Hypothalamus (tissue), 51 donors: ENCODE measurements at places on chromosomes 5 and 9.

DNA sequence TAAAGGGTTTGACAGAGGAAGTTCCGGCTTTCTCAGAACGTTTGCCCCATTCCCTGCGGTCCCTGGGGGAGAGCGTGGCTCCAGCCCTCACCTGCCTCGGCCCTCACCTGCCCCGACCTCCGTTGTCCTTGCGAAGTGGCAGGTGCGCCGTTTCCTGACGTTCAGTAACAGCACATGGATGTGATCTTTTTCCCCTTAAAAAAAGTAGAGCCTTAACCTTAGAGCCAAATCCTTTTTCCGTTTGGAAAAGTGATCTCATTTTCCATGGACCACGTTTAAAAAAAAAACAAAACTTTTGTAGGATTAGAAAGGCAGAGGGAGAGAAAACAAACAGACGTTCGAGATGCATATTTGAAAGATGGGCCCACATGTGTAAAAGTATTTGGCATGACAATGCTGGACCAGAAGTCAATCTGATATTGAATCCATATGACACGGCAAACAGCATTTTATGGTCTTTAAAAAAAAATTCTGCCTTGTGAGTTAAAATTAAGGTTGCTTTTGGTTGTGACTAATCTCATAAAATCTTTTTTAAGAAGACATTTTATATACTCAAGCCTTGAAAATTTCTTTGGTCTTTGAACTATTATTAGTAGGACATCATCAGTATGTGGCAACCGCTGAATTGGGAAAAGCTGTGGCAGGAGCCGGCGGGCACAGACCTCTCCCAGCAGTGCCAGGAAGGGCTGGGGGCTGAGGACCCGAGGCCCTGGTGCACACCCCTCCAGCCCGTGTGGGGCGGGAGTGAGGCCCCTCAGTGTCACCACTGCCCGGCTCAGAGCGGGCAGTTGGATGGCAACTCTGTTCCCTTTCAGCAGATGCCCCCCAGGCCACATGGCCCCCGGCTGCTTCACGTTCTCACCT lies 42.5 kb upstream of the EXOC3 start:
- DNase-seq = no peak

GRCh38 chr9:114248299-114248707 lies 74.6 kb upstream of the ORM1 start:
- no peak for DNase-seq

DNA sequence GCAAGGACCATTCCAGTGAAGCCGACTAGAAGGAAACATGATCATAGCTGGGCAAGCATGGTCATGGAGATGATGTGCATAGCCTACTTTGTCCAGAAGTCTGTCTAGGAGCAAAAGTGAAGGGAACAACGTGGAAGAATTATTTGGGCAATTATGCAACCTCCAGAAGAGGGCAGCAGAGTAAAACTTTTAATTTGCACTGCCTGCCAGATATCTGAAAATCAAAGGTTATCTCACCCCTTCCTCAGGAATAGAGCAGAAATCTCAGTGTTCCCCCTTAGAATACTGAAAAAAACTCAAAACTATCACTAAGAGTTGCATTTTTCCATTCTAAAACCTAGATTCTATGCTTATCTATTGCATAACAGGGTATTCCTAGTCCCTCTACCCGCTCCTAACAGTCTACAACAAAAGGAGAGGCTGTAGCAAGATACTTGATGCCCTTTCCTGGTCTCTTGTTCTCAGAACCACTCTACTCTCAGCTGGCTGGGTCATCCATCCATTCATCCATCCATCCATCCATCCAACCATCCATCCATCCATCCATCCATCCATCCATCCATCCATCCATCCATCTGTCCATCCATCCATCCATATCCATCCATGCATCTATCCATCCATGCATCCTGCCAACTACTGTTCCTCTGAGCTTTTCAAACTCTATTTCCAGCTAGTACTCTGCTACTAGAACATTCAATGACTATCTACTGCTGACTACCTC lies 8.4 kb upstream of the SETD9 start:
- DNase-seq = no peak

- no peak for DNase-seq
Measured at GRCh38 chr9:115015018-115015635, 84.7 kb upstream of the TNFSF8 start.

DNA sequence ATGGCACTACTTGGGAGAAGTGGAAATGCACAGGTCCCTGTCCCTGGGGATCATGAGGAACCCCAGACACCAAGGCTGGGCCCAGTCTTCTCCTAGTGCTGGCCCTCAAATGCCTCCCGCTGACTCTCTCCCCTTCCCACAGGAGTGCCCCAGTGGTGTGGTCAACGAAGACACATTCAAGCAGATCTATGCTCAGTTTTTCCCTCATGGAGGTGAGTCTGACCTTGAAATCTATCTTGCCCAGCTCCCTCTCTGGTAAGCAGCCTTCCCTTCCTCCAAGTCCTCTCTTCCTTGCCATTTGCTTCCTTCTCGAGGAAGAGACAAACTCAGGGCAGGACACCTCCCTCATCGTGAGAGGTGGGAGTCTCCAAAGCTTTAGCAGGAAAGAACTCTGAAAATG lies 63.3 kb upstream of the GABRP start:
- DNase-seq = no peak

GRCh38 chr9:126506361-126507317 lies 107.1 kb upstream of the LMX1B start:
- no peak for DNase-seq

DNA sequence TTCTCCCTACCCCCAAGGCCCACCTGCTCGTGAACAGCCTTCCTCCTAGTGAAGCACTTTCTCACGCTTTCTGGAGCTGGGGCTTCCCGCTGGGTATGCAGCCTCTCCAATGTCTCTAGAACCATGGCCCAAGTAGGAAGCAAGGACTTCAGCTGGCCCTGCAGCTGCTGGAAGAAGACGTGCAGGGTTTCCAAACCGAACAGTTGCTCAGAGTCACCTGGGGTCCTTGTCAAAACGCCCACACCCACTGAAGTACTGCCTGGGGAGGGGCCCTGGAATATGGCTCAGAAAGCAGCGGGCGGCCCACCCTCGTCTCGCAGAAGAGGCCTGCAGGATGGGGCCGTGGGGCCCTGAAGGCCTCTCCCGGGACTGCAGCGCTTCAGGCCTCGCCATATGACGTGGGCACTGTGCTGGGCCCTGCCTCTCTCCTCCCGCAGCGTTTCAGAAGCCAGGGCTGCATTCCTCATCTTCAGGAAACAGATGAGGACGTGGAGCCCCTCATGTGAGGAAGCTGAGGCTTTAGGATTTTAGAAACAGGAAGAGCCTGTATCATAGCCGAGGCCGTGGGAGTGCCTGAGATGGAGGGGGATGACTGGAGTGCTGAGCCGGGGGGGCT lies 116.0 kb upstream of the LMX1B start:
- no peak for DNase-seq

- no peak for DNase-seq
Measured at GRCh38 chr5:135205632-135206349, 171.8 kb upstream of the PITX1 start.

DNA sequence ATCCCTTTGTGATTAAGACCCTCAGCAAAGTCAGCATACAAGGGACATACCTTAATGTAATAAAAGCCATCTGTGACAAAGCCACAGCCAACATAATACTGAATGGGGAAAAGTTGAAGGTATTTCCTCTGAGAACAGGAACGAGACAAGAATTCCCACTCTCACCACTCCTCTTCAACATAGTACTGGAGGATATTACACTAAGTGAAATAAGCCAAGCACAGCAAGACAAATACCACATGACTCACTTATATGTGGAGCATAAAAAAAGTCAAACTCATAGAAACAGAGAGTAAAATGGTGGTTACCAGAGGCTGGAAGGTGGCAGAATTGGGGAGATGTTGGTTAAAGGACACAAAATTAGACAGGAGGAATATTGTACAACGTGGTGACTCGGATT lies 118.1 kb upstream of the NFIL3 start:
- DNase-seq = no peak

DNA sequence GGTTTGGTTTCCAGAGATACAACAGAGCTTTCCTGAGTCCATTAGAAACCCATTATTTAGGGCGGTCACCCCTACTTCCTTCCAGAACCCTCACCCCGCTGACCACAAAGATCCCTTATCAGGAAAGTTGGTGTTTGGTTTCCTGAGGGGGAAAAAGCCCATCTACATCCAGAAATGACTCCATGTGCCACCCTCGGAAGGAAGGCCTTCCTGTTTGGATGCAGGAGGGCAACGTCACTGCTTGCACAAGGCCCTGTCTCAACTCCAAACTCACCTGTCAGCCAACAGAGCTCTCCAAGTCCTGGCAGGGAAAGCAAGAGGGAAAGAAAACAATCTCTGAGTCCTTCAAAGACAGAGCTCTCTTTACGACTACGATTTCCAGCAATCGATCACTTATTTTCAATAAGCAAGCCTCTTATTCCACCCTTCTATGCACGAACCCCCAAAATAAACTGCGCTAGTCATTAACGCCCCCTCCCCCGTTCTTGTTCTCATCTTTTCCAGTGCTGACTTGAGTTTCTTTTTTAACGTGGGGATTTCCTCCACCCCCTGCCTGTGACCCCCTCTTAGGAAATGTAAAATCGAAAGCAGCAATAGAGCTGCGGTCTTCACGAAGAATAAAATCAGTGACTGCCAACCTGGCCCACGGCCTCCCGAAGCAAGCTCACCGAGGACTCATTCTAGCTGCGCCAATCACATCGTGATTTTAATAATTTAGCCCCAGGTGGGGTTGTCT lies 35.7 kb upstream of the NTNG2 start:
- DNase-seq = no peak

DNA sequence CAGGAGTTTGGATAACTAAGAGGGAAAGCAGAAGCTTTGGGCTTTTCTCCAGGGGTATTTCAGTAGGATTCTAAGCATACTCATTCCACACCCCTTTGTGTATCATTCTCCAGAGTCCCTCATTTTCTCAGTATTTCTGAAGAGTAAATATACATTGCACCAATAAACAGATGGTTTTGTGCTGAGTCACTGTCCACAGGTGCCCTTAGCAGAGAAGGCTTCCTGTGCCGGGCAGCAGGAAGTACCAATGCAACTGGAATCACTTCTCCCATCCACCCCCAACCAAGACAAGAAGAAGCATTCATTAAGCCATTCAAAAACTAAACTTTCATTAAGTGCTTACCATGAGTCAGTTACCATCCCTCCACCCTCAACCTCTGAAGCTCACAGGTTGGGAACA lies 3.6 kb upstream of the CCNJL start:
- no peak for DNase-seq

DNA sequence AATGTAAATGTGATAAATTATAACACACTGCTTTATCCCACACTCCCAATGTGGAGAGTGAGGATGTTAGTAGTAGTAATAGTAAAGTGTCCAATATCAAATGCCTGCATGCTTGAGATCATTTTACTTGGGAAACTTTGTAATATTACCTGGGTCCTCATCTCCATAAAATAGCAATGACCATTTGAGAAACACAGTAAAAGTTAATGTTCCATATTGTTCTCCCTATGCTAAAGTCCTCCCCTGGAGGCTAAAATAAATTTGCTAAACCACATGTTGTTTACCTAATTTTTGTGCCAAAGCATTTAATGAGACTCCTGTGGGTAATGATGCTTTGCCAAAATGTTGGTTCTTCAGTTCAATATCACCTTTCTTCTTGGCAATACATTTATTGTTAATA lies 291.2 kb downstream of the CDH10 start:
- no peak for DNase-seq

DNA sequence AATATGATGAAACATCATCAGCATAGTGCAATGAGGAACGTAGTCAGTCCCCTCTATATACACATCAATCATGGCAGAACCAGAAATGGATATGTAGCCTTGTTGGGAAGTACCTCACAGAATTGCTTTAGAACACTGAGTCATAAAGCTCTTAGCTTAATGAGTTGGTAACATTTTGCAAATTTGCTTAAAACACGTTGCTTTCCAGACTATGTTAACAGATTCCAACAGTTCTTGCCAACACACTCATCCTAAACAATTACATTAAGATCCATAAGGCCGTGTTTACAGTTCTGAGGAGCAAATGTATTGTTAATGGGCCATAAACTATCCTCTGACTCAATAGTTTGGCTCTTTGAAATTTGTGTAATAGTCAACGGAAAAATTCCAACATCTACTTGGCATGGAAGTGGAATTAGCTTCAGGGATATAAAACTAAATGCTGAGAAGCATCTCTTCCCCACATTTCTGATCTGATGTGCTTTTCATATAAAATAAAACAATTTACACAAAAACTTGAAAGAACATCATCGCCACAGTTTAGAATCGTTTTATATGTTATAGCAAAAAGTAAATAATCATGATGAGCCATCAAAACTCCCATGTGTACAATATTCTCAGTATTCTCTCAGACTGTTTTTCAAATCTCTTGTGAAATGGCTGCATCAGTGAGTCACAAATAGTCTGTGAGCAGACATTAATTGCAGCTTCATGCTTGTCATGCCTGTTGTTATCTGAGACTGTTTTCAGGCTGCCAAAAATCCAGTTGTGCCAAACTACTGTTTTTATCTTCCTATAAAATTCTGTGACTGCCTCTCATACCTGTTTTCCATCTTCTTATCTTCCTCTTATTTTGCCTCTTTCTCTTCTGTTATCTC lies 291.9 kb downstream of the COX7C start:
- DNase-seq = no peak

GRCh38 chr5:72006361-72006760 lies 100.9 kb upstream of the MAP1B start:
- no peak for DNase-seq

- DNase-seq = no peak
Measured at GRCh38 chr9:6549106-6549800, 96.3 kb downstream of the GLDC start.

DNA sequence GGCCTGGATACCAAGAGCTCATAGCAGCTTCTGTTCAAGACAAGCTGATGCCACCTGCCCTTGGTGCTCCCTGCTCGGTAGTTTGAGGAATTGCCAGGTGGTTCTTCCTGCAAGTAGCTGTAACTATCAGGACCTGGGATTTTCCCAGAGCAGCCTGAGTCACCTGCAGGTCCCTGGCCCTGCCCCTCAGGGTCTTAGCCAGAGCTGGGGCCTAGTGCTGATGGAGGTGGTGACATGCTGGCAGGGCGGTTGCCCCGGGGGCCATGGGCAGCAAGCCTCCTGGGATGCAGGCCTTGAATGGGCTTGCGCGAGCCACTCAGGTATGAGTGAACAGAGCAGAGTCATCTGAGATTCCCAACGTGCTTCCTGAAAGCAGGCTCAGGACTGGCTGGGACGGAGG lies 262.3 kb downstream of the HSPA4 start:
- DNase-seq = no peak

DNA sequence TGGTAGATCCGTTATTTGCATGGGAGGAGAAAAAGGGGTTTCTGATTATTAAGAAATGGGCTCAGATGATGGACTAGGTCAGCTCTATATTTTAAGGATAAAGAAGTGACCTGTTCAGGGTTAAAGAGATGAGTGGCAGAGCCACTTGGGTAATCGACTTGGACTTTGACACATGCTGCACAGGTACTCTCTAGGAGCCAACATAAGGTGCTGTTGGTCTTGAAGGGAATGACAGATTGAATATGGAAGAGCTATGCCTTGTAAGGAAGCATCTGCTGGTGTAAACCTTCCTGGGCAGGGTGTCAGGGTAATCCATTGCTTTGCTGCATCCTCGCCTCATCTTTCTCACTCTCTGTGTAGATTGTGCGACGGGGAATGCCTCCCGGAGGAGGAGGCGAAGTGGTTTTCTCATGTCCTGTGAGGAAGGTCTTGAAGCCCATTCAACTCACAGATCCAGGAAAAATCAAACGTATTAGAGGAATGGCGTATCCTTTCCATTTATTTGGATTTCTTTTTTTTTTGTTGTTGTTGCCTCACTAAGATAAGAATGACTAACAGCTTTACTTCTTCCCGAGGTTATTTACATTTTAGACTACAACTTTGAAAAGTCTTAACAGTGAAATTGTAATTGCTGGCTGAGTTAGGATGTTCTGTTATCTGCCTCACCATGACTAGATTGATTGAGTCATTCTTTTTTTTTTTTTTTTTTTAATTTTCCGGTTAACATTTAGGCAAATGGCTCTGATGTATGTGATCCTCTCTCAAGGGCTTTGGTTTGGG lies 41.2 kb downstream of the RCL1 start:
- no peak for DNase-seq
